ENCODE measurements at places on chromosomes 3 and 15. TPM values are rescaled to one million over a fixed set of nuclear protein-coding genes. Genes with fewer than 3 reads are reported as not detected.
A peak's percentile ranks its signal among the peaks of the same experiment; 100 is the strongest.

GRCh38 chr3:13285007-13285567 is 135.0 kb downstream of the NUP210 start:
- H3K4me1 ChIP-seq: no peaks in the 10 kb centered on the region
- H3K27ac ChIP-seq: no peak overlapping the region
- DNase-seq: no peak
- peaks cover 25% of the 10 kb centered on the region for H3K27me3 ChIP-seq
- H3K4me3 ChIP-seq: no peak overlapping the region
- H3K36me3 ChIP-seq: no peaks in the 10 kb centered on the region

GRCh38 chr3:138078901-138079344 is 36.5 kb downstream of the DZIP1L start:
- no peak for DNase-seq
- H3K27me3 ChIP-seq: no peaks in the 10 kb centered on the region
- no peak overlapping the region for H3K27ac ChIP-seq
- no peak overlapping the region for H3K4me3 ChIP-seq

DNA sequence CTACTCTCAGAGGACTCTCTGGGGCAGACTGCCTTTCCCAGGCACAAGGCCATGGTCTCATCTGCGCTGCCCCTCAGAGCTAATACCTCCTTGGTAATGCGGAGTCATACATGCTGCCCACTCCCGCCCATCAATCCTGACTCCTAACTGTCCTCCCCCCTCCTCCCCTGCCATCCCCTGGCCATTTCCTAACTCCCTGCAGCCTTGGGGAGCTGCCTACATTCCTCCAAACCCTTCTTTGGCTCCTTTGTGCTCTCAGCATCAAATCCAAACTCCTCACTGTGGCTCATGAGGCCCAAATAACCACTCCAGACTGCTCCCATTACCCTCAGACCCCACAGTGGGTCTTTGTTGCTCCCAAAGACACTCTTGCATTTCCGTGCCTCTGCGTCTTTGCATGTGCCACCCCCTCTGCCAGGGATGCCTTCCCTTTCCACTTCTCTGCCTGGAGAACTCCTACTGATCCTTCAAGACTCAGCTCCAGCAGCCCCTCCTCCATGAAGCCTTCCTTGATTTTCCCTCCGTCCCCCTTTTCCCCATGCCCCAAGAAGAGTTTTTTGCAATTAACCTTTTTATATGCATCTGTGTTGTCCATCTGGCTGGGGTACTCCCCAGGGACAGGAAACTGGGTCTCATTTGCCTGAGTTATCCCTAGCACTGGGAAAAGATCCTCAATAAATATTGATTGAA is 5.5 kb upstream of the ATP2B2 start:
- H3K36me3 ChIP-seq: no peaks in the 10 kb centered on the region
- peaks cover 2% of the 10 kb centered on the region for H3K27me3 ChIP-seq

DNA sequence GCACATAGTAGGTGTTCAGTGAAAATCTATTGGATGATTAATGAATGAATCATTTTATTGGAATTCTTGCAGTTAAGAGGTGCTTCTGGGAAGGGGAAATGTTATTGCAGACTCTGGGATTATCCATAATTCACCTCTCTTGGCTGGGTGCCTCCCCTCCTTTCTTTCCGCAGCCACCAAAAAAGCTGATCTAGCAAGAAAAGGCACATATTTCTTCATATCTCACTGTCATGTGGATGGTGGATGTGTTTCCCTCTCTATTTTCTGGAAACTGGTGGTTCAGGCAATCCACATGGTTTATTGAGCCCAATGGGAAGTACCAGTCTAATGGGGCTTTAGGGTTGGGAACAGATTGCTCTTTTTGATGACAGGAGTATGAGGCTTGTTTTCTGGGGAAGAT is 151.1 kb upstream of the ROPN1 start:
- DNase-seq: no peak
- H3K36me3 ChIP-seq: no peaks in the 10 kb centered on the region
- H3K4me3 ChIP-seq: no peak overlapping the region
- H3K4me1 ChIP-seq: no peaks in the 10 kb centered on the region

DNA sequence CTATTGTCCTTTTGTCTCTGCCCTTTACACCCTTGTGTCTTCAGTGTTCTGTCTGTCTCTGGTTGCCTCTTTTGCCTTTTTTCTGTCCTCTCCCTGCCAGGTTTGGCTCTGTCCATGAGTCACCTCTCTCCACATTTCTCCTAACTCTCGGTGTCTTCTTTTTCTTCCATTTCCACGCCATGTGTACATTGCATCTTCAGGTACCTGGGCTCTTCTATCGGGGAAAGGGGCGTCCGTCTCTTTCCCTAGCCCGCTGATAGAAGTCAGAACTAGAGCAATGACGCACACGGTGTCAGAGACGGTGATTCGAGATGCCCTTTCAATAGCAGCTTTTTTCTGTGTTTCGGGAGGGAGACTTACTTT is 641 bp downstream of the OPA1 start:
- H3K27me3 ChIP-seq: no peaks in the 10 kb centered on the region
- H3K36me3 ChIP-seq: no peaks in the 10 kb centered on the region

GRCh38 chr3:69244039-69244438 is 121.6 kb upstream of the LMOD3 start:
- H3K27ac ChIP-seq: peak overlapping the region; percentile 90
- H3K4me1 ChIP-seq: peaks cover 40% of the 10 kb centered on the region
- no peak for DNase-seq
- no peak overlapping the region for H3K4me3 ChIP-seq
- H3K36me3 ChIP-seq: peaks cover 2% of the 10 kb centered on the region

DNA sequence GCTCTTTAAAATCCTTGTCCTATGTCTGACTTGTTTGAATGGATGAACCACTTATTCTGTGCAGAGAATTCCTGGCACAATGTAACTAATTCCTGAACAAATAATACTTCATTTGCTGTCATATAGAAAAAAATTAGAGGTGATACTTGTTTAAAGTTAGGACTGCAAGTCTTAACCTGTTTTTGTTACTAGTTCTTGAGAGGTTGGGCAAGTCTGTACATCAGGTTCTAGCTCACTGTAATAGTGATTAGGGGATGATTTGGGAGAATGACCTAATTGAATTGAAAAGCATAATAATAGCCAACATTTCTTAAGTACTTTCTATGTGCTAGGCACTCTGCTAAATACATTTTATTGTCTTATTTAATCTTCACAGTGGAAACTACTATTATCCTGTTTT is 49.3 kb downstream of the GMPS start:
- no peaks in the 10 kb centered on the region for H3K27me3 ChIP-seq
- H3K27ac ChIP-seq: no peak overlapping the region
- no peak overlapping the region for H3K4me3 ChIP-seq

GRCh38 chr3:10998542-10998941 is 6.0 kb downstream of the SLC6A1 start:
- no peak overlapping the region for H3K4me3 ChIP-seq
- peaks cover 24% of the 10 kb centered on the region for H3K27me3 ChIP-seq
- no peaks in the 10 kb centered on the region for H3K36me3 ChIP-seq
- no peak for DNase-seq
- H3K4me1 ChIP-seq: no peaks in the 10 kb centered on the region
- H3K27ac ChIP-seq: no peak overlapping the region

GRCh38 chr3:101185341-101185740 is 135.0 kb downstream of the IMPG2 start:
- no peaks in the 10 kb centered on the region for H3K4me1 ChIP-seq
- no peak overlapping the region for H3K27ac ChIP-seq
- no peak overlapping the region for H3K4me3 ChIP-seq

DNA sequence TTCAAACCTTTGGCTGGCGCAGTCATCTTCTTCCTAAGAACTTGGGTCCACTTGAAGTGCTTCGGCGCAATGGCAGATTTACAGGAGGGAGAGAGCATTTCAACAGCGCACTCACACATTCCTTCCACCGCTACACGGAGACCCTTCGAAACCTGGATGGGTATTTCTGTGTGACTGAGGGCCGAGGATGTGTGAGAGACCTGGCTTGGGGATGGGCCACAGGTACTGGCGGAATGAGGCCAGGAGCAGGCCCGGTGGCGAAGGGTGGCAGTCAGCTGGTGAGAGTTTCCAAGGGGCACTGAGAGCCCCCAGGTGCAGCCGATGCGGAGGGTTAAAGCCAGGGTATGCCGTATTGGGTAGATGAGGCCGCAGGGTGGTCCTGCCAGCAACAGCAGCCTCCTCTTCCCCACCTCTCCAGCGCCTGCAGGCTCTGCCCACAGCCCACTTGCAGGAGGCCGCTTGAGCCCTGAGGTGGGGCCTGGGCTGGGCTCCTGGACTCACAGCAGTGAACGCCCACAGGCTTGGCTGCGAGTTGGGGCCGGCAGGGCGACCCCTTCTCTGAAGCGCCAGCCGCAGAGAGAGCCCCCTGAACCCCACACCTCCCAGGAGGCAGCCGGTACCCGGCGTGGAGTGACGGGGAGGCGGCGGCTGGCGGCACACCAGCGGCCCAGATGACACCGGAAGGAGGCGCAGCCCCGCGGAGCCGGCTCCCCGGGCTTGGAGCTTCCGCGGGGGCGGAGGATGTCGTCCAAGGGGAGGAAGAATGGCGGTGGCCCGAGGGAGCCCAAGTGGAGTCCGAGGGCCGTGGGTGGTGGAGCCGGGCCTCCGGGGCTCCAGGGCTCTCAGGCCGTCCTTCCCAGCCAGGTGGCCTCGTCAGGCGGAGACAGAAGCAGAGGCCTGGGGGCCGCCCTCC is 166.5 kb downstream of the NSMCE3 start:
- H3K36me3 ChIP-seq: no peaks in the 10 kb centered on the region
- peak overlapping the region; percentile 32 for H3K4me3 ChIP-seq
- DNase-seq: no peak

- no peak overlapping the region for H3K4me3 ChIP-seq
- H3K4me1 ChIP-seq: no peaks in the 10 kb centered on the region
- no peaks in the 10 kb centered on the region for H3K27me3 ChIP-seq
- H3K36me3 ChIP-seq: no peaks in the 10 kb centered on the region
These were observed 17.5 kb downstream of the PPP2R3A start for GRCh38 chr3:135982922-135983581.

- no peak overlapping the region for H3K27ac ChIP-seq
- H3K27me3 ChIP-seq: peaks cover 1% of the 10 kb centered on the region
- no peak overlapping the region for H3K4me3 ChIP-seq
- H3K4me1 ChIP-seq: no peaks in the 10 kb centered on the region
These were observed 57.7 kb downstream of the IQSEC1 start for GRCh38 chr3:13015286-13016082.

- no peak overlapping the region for H3K27ac ChIP-seq
- H3K36me3 ChIP-seq: no peaks in the 10 kb centered on the region
- DNase-seq: no peak
- H3K27me3 ChIP-seq: no peaks in the 10 kb centered on the region
These were observed 129.0 kb upstream of the PRICKLE2 start for GRCh38 chr3:64354221-64354620.

DNA sequence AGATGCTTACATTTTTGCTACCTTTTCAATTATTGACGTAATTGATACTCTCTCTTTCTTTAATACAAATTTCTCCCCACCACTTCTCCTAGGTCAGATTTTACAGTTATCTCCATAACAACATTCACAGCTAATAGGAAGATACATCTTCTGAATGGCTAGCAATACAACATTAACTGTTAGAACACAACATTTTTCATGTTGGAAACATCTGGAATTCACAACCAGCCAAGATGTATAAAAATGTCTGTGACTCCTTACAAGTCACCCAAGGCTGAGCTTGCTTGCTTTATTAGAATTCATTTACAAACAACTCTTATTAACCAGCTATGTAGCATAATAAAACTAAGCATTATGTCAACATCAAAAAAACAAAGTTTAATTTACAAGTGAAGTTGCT is 81.0 kb upstream of the ROBO2 start:
- H3K27ac ChIP-seq: no peak overlapping the region
- H3K36me3 ChIP-seq: no peaks in the 10 kb centered on the region
- H3K4me3 ChIP-seq: no peak overlapping the region
- H3K27me3 ChIP-seq: no peaks in the 10 kb centered on the region

DNA sequence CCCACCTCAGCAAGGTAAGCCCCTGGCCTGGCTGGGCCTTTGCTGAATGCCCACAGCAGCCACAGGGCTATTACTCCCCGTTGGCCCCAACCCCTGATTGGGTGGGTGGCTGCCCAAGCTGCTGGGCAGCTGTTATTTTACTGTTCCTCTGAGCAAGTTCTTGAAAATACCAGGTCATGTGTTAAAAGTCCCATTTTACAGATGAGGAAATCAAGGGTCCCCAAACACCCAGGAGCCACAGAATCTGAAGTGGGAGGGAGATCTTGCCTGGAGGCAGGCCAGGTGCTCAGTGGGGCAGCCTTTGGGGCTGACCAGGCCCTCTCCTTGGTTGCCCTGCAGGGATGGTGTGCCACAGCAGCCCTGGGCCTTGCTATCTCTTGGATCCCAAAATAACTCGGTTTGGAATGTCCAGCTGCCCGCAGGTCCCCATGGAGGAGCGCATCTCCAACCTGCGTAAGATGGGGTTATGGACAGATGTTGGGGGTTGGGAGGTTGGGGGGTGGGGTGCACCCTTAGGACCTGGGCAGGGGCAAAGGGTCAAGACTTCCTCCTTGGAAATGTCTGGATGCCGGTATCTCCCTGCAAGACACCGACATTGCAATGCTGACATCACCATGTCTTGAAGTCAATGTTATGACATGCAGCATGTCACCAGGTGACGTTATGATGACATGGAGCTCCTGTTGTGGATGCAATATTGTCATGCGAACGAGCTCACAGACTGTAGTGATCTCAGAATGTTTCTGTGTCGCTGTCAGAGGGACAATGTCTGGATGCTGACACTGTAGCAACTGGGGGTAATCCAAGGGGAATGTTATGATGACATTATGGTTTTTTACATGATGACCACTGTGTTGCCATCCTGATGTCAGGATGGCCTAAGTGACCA is 13.3 kb upstream of the CSPG4 start:
- peaks cover 2% of the 10 kb centered on the region for H3K27me3 ChIP-seq
- no peaks in the 10 kb centered on the region for H3K4me1 ChIP-seq
- no peak for DNase-seq
- no peaks in the 10 kb centered on the region for H3K36me3 ChIP-seq
- no peak overlapping the region for H3K27ac ChIP-seq
- H3K4me3 ChIP-seq: no peak overlapping the region

DNA sequence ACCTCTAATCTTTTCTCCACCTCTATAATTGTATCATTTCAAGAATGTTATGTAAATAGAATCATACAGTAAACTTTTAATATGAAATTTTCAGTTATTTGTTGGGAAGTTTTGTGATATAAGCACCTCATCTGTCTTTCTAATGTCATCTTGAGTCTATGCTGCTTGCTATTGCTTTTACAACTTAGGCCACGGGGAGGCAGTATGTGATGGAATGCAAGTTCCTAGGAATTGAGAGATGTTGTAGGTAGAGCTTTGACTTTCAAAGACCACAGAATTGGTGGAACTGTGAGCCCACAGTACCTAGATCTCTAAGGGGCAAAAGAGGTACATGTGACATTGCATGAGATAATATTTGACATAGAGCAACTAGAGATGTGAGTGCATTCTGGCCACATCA is 328.3 kb downstream of the MFSD1 start:
- no peak for DNase-seq
- no peaks in the 10 kb centered on the region for H3K27me3 ChIP-seq
- no peaks in the 10 kb centered on the region for H3K36me3 ChIP-seq
- no peak overlapping the region for H3K4me3 ChIP-seq
- no peak overlapping the region for H3K27ac ChIP-seq

- no peak overlapping the region for H3K4me3 ChIP-seq
- H3K36me3 ChIP-seq: no peaks in the 10 kb centered on the region
- no peaks in the 10 kb centered on the region for H3K27me3 ChIP-seq
- H3K4me1 ChIP-seq: peaks cover 19% of the 10 kb centered on the region
These were observed 110.8 kb downstream of the TBC1D5 start for GRCh38 chr3:17631609-17632008.

GRCh38 chr3:192156382-192156781 is 571.0 kb downstream of the FGF12 start:
- H3K4me3 ChIP-seq: no peak overlapping the region
- H3K36me3 ChIP-seq: no peaks in the 10 kb centered on the region
- no peak for DNase-seq
- H3K4me1 ChIP-seq: no peaks in the 10 kb centered on the region
- H3K27ac ChIP-seq: no peak overlapping the region

Gene H1-8
- polyA plus RNA-seq: not detected

Gene ARGFX
- polyA plus RNA-seq: not detected

Gene MYZAP
- 6.3 TPM for polyA plus RNA-seq

Gene FGF7
- polyA plus RNA-seq: not detected

Gene ZNF660
- polyA plus RNA-seq: 0.44 TPM

Gene OR5K2
- polyA plus RNA-seq: not detected

Gene TXNRD3
- polyA plus RNA-seq: 2.5 TPM

Gene SLC51A
- not detected for polyA plus RNA-seq
